HT-29 (cell line): ENCODE measurements at places on chromosomes 12 and 14.

GRCh38 chr14:35853225-35853624 is 27.1 kb downstream of the BRMS1L start:
- DNase-seq: no peak

DNA sequence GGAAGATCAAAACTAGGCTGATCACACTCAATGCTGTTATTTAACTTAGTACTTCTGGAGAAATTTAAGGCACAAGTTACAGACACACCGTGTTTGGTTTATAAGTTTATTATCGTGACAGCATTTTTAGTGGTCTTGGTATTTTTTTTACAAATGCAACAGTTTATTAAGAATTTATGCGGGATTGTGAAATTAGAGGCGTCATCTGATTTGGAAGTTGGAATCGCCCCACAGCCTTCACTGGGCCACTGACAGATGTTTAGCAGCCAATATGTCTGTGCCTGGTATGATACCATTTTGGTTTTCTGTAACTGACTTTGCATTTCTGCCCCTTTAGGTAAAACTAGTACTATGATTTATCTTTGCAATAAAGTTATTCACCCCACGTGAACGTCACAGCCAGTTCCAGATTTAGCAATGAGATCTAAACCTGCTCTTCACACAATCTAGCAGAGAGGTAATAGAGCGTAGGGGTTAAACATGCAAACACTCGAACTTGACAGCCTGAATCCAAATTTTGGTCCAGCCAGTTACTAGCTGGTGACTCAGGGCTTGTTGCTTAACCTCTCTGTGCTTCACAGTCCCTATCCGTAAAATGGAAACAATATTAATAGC is 73.2 kb upstream of the SSTR1 start:
- DNase-seq: no peak

DNA sequence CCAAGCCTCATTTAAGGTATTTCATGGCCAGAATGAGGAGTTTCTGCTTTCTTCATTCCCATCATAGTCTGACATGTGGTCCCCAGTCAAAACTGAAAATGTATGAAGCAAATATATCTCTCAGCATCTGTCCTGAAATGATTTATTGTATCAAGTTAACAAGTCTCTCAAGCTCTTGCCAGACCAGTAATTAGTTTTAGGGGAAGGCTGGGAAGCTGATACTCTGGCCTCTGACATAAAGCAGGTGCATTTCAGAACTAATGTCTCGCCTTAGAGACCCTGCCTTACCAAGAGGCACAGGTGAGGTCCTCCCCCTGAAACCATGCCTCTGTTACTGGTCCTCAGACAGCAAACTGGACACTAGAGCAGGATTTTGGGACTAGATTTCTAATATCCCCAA is 266.5 kb downstream of the SLC15A4 start:
- DNase-seq: no peak

DNA sequence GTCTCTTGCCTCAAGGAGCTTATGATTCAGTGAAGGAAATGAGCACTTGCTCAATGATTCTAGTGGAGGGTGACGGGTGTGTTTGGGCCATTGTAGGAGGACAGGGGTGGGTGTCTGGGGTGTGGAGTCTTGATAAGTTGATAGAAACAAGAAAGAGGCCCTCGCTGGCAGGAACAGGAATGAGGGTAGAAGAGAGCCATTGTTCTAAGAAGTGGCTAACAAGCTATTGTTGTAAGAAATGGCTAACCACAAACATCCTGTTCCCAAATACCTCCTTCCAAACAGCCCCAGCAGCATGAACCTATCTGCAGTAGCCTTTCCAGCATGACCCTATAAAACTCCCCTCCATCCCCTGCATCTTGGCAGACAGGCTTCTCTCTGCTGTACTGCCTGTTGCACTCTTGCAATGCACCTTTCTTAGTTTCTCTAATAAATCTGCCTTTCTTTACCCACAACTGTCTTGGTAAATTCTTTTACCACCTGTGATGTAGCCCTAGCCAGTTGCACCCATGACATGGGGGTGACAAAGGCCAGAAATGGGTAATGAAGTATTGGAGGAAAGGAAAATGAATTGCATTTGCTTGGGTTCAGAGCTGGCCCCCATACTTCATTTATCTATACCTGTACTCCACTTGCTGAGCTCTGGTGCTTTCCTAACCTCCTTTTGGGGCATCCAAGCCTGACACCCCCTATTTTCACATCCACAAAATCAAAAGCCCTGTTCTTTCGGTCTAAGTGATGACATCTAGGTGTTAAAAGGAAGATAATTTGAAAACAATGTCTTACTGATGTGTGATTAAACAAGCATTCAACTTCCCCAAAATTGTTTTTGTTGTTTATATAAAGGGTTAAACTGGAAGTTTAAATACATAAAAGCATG is 389.1 kb downstream of the GRIN2B start:
- no peak for DNase-seq

DNA sequence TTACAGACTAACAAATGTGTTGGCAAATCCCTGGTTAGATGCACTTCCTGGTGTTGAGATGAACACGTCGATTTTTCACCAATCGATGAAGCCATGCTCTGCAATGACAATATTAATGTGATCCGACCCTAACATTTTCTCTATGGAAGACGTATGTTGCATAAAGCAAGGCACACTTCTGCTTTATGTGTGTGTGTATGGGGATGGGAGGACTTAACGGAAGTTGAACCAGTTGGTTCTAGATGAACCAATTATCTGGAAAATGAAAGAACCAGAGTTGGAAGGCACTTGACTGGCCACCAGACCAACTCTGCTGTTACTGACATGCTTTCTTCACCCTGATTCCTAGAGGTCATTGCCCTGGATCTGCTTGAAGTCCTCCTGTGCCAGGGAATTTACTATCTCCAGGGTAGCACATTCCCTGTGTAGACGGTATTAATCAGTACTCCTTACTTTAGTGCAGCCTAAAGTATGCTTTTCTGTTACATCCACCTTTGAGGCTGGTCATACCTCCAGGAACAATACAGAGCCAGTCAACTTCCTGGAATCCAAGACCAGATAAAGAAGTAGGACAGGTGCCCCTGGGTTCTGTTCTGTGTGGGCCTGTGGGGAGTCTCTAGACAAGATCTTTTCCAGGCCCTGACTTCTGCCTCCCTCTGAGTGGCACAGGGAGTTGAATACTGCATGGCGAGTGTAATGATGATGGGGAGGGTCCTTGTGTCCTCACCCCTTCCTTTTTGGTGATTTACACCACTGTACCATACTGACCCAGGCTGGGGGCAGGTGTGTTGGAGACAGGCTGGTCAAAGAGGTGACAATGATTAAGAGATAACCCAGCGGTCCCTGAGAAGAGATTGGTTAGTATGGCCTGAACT is 4.1 kb downstream of the SDR39U1 start:
- no peak for DNase-seq

DNA sequence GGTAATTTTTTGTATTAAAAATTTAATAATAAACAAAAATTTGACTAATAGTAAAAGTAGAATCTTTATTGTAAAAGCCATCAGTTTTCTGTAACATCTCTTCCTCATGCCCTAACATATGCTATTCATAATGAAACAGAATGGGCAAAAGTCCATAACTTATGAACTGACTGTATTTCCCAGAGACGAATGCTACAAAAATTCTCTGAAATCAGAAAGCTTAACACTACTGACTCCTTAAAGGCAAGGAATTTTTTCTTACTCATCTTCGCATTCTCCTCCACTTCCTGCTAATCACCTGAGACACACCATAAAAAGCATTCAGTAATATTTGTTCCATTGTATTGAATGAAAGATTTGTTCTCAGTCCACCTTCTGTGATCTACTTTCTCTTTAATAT is 17.6 kb downstream of the MON2 start:
- no peak for DNase-seq
